ENCODE measurements at places on chromosomes 2 and 18. TPM values are rescaled to one million over a fixed set of nuclear protein-coding genes. Genes with fewer than 3 reads are reported as not detected.

The PPP3R1 gene
- 28.1 TPM for total RNA-seq

The COX7A2L gene
- total RNA-seq = 147 TPM

The RNF103 gene
- total RNA-seq = 24.3 TPM

The TMEM169 gene
- total RNA-seq = 0.29 TPM

The PRR30 gene
- not detected for total RNA-seq

The BCL2 gene
- total RNA-seq = 2.2 TPM

The FHL2 gene
- total RNA-seq = 115 TPM

The PDE1A gene
- 0.06 TPM for total RNA-seq

The LAMA3 gene
- total RNA-seq = 4.9 TPM

The CMPK2 gene
- 36.6 TPM for total RNA-seq

The TBR1 gene
- total RNA-seq = not detected

The HJURP gene
- 4.3 TPM for total RNA-seq

The SCN9A gene
- total RNA-seq = 9.3 TPM

The HIBCH gene
- 19.4 TPM for total RNA-seq

The EVX2 gene
- total RNA-seq = not detected

The LONRF2 gene
- 0.19 TPM for total RNA-seq

The PLEKHM3 gene
- total RNA-seq = 4.1 TPM

The SERPINB2 gene
- total RNA-seq = 33.7 TPM

The CDK5R2 gene
- total RNA-seq = not detected

Data from glomerular endothelial cell (primary cell).